ENCODE measurements at places on chromosomes 11 and 22. TPM values are rescaled to one million over a fixed set of nuclear protein-coding genes. Genes with fewer than 3 reads are reported as not detected.
A peak's percentile ranks its signal among the peaks of the same experiment; 100 is the strongest.

DNA sequence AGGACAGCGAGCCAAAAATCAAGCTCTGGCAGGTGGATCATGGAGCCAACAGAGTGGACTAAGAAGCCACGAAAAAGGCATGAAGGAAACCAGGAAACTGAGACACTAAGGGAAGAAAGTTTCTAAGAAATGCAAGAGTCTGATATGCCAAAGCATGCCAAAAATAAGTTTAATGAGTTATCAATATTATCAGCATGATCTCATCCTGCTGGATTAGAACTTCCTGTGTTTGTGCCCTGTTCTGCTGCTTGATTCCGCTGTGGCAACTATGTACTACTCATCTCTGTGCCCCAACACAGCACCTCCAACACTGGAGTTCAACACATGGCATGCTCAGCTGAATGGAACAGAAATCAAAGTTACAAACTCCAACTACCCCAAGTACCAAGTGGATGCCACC lies 10.8 kb downstream of the SNX19 start:
- no peak for DNase-seq

The MYH9 gene
- 378 TPM for total RNA-seq

GRCh38 chr11:69437001-69437875 lies 44.2 kb upstream of the LINC01488 start:
- DNase-seq, result peak; percentile 75

GRCh38 chr11:60125956-60126585 lies 37.6 kb downstream of the MS4A2 start:
- peak; percentile 88 for DNase-seq

The AGBL2 gene
- total RNA-seq, result 0.38 TPM

DNA sequence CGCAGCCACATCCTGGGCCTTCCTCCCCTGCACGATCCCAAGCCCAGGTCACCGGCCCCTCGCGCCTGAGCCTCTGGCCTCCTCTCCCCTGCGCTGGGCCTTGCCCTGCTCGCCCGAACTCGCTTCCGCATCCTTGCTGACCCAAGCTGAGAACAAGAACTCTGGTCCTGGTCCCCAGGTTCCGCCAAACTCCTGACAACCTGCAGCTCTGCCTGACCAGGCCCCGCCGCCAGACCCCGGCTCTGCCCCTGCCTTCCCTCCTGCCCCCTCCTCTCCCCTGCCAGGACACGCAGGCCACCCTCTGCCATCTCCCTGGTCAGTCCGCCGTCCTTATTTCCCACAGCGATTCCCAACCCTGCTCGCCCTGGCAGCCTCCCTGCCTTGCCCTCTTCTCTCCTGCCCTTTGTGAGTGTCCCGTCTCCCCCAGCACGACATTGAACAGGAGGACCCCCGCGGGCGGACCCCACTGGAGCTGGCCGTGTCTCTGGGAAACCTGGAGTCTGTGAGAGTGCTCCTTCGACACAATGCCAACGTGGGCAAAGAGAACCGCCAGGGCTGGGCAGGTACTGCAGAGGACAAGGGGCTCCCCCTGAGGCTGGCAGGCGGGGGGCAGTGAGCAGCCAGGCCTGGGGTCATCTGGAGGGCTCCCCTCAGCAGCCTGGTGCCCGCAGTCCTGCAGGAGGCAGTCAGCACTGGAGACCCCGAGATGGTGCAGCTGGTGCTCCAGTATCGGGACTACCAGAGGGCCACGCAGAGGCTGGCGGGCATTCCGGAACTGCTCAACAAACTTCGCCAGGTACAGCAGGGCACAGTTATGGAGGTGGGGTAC lies 762 bp downstream of the ANKRD13D start:
- DNase-seq, result no peak

Data from bronchial epithelial cell (primary cell).